ENCODE measurements at places on chromosomes 3 and 15.

GRCh38 chr3:7332696-7333095 lies 471.8 kb downstream of the GRM7 start:
- DNase-seq, result no peak

- no peak for DNase-seq
Observed at GRCh38 chr15:57172925-57173324, 203.4 kb upstream of the CGNL1 start.

GRCh38 chr15:67146234-67146633 lies 80.8 kb downstream of the SMAD3 start:
- no peak for DNase-seq

- DNase-seq, result peak; percentile 54
Observed at GRCh38 chr15:70795311-70795665, 31.9 kb upstream of the UACA start.

DNA sequence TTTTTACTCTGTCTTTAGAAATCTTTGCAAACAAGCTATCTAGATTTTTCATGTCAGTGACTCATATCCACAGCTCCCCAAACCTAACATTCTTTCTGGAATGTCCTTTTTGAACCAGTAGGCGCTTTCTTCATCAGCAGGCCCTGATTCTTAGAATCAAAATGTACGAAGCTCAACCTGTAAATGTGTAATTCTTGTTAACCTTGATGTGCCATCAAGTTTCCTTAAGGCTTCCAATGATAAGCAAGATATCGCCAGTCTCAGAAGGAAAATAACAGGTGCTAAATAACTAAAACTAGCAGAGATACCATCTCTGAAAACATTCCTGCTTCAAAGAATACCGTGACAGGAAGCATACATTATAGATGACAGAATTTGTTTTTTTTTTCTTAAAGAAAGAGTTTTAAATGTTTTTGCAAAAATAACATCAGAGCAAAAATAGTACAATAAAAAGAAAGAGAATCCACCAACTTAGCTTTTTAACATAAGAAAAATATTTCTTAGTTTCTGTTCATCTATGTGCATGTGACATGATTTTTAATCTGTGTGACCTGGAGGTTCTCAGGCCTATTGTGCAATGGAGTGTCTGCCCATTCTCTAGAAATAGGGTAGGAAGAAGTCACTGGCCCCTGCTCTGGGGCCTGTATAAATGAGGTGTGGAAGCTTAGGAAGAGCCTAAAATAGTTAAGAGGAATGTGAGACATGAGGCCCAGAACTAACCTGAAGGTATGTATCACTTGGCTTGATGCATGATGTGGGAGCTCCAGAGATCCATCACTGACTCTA lies 14.7 kb upstream of the SECISBP2L start:
- no peak for DNase-seq

DNA sequence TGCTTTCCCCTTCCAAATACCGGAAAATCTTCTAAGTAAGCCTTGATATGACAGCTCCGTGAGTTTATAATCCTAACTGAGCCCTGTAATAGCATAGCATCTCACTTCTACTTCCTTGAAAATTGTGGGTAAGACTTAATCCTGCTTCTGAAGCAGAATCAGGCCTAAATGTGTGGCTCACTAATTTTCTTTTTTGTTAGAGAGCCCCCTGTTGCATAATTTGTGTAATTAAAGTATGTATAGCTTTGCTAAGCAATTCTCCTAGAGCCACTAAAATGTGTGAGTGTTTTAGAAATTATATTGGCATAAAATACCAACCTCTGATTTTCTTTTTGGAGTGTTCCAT lies 304.4 kb downstream of the FGF12 start:
- DNase-seq, result no peak

- DNase-seq, result peak; percentile 46
Observed at GRCh38 chr3:128794770-128795649, 69.0 kb downstream of the RAB7A start.

Data from HCT116 (cell line).